Cortex of kidney (tissue), 1 donor: ENCODE measurements at places on chromosomes 5 and 9.

GRCh38 chr5:115351356-115352195, 55.1 kb upstream of the CCDC112 start:
- DNase-seq = no peak

DNA sequence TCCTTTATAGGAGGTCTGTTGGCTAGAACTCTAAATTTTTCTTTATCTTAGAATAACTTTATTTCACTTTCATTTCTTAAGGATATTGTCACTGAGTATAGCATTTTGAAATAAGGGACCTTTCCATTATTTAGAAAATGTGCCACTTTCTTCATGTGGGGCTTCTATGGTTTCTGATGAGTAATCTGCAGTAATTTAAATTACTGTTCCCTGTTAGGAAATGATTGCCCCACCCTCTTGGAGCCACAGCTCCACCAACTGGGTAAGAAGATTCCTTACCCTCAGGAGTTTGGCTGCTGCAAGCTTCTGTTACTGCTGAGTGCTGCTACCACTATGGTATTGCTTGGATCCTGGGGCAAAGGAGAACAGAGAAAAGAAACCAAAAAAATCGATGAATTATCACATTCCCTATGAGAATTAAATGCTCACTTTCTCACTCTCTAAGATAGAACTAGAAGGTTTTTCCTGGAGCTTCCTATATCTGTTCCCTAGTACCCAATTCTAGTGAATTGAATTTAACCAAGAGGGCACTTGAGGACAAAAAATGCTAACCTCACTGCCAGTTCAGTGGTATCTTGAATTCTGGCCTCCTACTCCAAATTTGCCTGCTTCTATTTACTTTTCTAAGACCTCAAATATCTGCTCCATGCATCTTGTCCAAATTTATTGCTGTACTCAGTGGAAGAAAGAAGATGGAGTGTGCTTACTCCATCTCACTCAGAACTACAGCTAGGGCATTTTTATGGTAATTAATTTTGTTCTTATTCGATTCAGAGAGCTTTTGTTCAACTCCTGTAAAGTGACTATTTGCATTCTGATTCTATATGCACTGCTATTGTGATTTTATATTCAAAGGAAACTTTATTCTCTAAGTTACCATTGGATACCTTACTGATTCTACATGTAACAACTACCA, 2111.3 kb downstream of the MAT2B start:
- no peak for DNase-seq

- DNase-seq = no peak
Measured at GRCh38 chr5:40569546-40570270, 110.0 kb upstream of the PTGER4 start.

- DNase-seq = no peak
Measured at GRCh38 chr9:6440405-6440804, 27.4 kb downstream of the UHRF2 start.

GRCh38 chr9:36218411-36218901, 27.7 kb downstream of the CLTA start:
- DNase-seq = no peak

GRCh38 chr9:109907400-109907799, 127.4 kb downstream of the PALM2AKAP2 start:
- no peak for DNase-seq

DNA sequence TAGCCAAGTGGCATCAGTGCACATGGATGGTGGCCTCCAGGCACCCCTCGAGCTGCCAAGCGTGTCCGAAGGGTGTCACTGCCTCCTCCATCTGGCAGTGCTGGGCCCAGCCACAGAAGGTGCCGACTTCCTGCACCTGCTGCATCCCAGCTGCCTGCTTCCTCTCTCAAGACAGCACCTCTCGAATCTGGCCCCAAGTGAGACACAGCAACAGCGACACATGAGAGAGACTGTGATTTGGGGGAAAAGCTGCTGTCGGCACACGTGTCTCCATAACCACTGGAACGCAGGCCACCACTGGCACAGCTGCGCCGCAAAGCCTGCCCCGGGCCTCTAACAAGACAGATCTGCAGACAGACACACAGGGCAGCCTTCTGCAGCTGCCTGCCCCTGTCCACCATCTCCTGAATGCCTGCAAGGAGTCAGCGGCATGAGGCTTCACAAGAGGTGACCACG, 8.8 kb downstream of the CLPTM1L start:
- no peak for DNase-seq

- no peak for DNase-seq
Measured at GRCh38 chr5:168085261-168086031, 206.0 kb upstream of the WWC1 start.

DNA sequence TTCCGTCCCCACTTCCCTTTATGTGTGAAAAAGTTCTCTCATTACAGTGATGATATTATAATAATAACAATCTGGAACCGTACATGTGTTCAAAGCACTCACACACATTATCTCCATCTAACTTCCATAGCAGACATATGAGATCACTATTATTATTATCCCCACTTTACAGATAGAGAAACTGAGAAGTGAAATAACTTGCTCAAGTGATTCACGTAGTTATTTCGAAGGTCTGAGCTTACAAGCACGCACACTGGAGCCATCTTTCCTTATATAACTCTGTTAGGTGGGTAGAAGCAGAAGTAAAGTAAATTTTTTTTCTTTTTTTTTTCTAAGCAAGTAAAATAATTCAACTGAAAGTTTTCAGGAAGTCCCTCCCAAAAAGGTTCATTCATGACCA, 62.9 kb upstream of the PTGER4 start:
- no peak for DNase-seq

GRCh38 chr5:40089269-40089668, 590.4 kb upstream of the PTGER4 start:
- no peak for DNase-seq

- no peak for DNase-seq
Measured at GRCh38 chr5:175418251-175418650, 25.7 kb downstream of the DRD1 start.
